ENCODE measurements at places on chromosomes 3 and 15.

GRCh38 chr3:115800489-115801075 lies 177.3 kb downstream of the GAP43 start:
- DNase-seq = peak; percentile 48

- no peak for DNase-seq
Measured at GRCh38 chr3:73784686-73785392, 160.1 kb upstream of the PDZRN3 start.

DNA sequence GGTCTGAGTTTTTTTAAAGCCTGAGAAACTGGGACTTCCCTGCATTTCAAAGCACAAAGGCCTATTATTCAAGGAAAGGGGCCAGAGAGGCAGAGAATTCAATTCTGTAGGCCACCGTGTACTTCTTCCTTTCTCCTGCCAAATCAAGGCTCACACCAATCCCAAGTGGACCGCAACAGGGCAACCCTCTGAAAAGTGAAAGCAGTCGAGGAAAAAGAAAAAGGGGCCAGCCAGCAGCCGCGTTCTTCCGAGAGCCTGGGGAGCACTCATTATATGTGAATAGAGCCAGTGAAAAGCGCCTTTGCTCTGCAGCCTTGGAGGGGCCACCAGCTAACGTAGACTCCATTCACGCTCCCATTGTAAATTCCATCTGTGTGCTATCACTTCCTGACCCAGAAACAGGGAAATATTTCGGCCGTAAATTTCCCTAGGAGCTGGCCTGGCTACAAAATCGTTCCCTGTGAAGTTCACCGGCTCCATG lies 45.9 kb upstream of the THUMPD3 start:
- DNase-seq = peak; percentile 69

GRCh38 chr3:120798346-120798745 lies 55.8 kb downstream of the GTF2E1 start:
- no peak for DNase-seq

GRCh38 chr15:44275150-44275830 lies 13.2 kb upstream of the GOLM2 start:
- no peak for DNase-seq

DNA sequence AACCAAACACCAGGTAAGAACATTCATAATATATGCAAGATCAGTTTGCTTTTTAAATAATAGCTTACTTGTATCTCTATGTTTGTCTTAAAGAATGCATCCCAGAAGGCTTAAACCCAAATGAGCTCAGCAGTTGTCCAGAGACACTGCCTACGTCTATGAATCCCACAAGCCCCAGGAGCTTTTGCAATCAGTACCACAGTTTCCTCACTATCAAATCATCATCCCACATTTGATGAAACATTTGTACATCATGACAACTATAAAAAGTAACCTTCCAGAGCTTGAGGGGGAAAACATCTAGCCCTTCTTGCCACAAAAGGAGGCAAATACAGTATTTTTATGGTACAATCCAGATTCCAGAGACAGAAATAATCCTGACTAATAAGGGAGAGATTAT lies 63.7 kb downstream of the ATP8B4 start:
- no peak for DNase-seq

GRCh38 chr15:59821286-59821685 lies 132.2 kb upstream of the BNIP2 start:
- no peak for DNase-seq

DNA sequence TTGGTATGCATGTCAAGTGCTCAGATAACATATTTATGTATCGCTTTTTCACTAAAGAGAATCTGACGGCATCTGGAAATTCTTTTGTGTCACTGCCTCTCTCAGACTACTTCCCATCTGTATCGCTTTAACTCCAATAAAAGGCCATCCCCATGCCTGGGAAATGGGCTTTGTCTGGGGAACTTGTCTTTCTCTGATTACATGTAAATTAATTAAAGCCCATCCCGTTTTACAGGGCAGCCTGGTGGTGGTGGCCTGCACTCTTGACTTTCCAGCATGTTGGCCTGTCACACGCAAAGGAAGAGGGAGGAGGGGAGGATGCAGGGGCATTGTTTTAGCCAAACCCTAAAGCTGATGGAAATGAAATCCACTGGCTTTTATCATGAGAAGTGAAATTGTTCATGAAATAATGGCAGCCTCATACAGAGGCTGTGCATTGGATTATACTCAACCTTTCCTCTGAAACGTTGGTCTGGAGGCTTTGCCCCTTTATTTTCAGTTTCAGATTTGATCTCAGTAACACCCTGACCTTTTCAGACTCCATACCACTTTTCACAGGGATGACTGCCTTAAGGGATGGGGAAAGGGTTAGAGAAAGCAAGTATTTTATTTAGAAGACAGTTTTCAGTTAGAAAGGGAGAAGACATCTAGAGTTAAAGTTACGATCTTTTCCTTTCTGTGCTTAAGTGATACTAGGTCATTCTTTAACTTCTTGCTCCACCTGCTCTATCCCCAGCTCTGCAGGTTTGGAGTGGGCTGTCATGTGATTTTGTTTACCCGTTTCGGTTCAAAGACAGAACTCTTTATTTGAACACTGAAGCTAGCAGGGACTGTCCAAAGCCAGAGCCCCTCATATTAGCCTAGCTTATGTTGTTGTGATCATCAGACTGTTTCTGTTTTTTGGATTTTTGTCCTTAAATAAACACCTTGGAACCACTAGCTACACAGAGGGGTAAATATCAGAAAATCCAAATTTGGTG lies 94.6 kb upstream of the CTDSPL start:
- DNase-seq = no peak

GRCh38 chr3:16060358-16060852 lies 114.1 kb upstream of the GALNT15 start:
- peak; percentile 99 for DNase-seq

DNA sequence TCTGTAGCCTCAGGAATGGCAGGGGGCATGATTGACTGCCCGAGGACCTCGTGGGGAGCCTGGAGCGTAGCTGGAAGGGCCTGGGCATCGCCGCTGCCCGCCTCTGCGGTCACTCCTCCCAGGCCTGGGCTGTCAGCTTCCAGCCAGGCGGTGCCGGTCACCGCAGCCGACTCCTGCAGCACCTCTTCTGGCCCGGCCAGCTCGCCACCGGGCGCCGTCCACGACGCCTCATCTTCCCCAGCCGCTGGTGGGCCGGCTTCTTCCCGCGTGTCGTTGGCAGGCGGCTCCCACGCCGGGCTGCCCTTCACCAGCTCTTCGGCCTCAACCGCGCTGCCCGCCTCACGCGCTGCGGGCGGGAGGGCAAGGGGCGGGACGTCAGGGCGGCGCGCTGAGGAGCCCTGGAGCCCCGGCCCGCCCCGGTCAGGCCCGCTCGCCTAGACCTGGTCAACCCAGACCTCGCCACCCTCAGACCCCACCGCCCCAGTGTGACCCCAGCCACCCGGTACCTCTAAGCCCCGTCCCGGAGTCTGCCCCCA lies 1.0 kb downstream of the CSPG5 start:
- DNase-seq = no peak

DNA sequence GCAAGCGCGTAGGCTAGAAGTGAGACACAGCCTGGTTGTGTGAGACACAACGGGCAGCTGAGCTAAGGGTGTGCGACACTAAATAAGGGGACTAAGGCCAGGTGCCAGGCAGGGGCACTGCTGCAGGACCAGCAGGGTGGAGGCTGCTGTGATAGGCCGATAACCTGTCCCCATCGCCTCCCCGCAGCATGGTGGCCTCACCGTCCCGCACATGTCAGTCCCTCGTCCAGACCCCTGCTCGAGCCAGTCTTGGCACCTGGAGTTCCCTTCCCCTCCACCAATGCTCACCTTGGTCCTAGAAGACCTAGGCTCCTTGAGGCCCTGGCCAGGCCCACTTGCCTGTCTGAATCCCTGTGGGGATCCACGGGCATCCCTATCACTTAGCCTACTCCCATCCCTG lies 96.1 kb downstream of the HMG20A start:
- DNase-seq = no peak

DNA sequence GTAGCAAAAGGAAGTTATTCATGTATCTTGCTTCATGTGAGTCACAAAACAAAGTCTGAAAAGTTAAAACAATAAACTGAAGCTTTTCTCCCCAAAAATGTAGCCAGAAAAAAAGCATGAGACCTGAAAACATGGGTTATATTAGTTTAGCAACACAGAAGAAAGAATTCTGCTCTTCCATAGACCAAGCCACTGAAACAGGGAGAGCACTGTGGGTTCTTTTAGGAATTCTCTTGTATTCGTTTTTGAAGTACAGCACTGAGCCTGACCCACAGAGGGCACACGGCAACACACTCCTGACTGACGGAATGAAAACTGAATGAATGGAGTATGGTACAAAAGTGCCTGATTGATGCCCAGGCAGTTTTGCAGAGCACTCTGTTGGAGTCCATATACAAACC lies 66.6 kb downstream of the TM4SF4 start:
- DNase-seq = peak; percentile 40

DNA sequence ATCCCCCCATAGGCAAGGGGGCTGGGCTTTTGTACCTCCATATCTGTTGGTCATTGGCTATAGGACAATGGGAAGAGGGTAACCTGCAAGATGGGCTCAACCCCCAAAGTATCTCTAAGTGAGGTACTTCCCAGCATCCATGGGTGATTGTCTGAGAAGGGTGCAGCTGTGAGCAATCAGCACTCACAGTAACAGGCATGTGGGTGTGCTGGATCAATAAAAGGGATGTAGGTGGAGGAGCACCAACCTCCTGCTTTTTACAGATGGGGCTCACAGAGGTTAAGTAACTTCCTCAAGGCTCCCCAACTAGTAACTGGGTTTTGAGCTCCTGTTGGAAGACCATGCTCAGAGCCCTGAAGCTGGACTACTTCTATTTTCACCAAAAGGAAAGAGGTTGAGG lies 26.4 kb upstream of the FAM107A start:
- DNase-seq = no peak

GRCh38 chr3:19436746-19437145 lies 288.4 kb downstream of the KCNH8 start:
- no peak for DNase-seq

GRCh38 chr3:89260721-89261120 lies 153.3 kb downstream of the EPHA3 start:
- DNase-seq = no peak

GRCh38 chr15:58498821-58499580 lies 67.2 kb downstream of the LIPC start:
- peak; percentile 22 for DNase-seq

All from kidney capillary endothelial cell (primary cell).